ENCODE measurements at places on chromosomes 7 and 10. TPM values are rescaled to one million over a fixed set of nuclear protein-coding genes. Genes with fewer than 3 reads are reported as not detected.

Gene NEUROG3
- not detected for total RNA-seq

Gene FOXI2
- total RNA-seq, result 1.1 TPM

Gene INA
- total RNA-seq, result 25.1 TPM

Gene TSPAN33
- 46.8 TPM for total RNA-seq

Gene ASB10
- total RNA-seq, result not detected

Gene MACC1
- total RNA-seq, result 14.2 TPM

Gene AKR1C8
- total RNA-seq, result not detected

Gene LIPN
- not detected for total RNA-seq

Gene KCNMA1
- 8.2 TPM for total RNA-seq

Gene TBX20
- total RNA-seq, result 0.69 TPM

Gene PLAC9
- total RNA-seq, result 0.89 TPM

Gene MOGAT3
- total RNA-seq, result not detected

All from GM23338 (cell line).